Pancreas (tissue), 10 donors: ENCODE measurements at places on chromosomes 12 and 14. TPM values are rescaled to one million over a fixed set of nuclear protein-coding genes. Genes with fewer than 3 reads are reported as not detected.

PPP4R4 gene
- total RNA-seq = 0.79 TPM

OR6C2 gene
- total RNA-seq = not detected

C1RL gene
- 36.8 TPM for total RNA-seq

DNA sequence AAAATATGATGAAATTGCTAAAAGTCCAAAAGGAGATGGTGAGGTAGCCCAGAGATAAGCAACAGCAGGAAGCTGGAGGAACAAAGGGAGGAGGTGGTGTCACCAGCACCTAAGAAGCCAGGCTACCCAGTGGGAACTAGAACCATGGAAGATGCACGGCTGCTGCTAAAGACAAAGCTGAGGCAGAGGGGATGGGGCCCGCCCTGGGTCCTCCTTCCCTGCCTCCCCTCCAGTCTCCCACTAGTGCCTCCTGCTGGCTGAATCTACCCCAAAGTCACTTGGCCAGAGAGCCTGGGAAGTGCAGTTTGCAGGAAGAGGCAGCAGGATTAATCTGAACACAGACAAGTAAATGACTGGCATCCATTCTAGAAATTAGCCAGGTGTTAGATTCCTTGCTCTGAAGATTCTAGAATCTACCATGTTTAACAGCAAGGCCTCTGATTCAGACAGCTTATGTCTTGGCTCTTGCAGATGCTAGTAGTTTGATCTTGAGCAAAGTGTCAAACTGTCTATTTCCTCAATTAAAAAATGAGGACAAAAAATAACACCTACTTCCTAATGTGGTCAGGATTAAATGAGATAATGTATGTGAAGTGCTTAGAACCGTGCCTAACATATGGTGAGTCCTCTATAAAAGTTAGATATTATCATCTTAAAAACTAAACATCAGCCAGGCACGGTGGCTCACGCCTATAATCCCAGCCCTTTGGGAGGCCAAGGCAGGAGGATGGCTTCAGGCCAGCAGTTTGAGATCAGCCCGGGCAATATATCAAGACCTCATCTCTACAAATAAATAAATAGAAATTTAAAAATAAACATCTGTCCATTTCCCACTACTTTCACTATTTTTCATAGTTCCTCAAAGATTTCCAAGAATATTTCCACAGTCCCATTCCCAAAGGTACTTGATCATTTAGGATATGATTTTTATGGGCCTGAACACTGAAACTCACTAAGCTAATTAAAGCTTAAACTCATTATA is 5.8 kb upstream of the LRP10 start:
- no peaks in the 10 kb centered on the region for H3K36me3 ChIP-seq
- no peak for DNase-seq
- H3K27ac ChIP-seq = no peak overlapping the region
- no peak overlapping the region for H3K4me3 ChIP-seq
- peaks cover 7% of the 10 kb centered on the region for H3K4me1 ChIP-seq

GRCh38 chr14:86022031-86022629 is 492.2 kb downstream of the FLRT2 start:
- no peaks in the 10 kb centered on the region for H3K4me1 ChIP-seq
- no peaks in the 10 kb centered on the region for H3K27me3 ChIP-seq
- no peak overlapping the region for H3K27ac ChIP-seq
- H3K36me3 ChIP-seq = no peaks in the 10 kb centered on the region
- no peak overlapping the region for H3K4me3 ChIP-seq

DNA sequence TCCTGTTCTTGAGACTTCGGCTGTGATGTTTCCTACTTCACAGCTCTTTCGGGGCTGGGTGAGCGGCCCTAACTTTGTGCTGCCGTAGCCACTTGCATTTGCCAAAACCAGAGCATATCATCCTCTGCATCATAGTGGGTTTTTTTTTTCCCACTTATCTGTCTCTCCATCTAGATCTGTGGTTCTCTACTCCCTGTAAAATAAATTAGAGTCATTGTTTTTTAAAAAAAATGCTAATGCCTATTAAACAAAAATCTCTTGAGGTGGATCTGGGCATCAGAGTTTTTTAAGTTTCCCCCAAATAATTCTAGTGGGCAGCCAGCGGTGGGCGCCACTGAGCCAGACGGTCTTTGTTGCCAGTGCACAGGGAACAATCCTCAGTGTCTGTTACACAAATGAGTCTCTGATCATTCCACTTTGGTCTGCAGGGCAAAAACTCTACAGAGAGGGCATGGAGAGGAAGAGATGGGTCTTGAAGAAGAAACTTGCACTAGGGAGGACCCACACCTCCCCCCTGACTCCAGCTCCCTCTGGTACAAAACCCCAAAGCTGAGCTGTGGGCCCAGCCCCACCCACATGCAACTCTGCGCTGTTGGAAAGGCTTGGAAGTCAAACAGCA is 62.4 kb upstream of the BCL2L14 start:
- H3K27me3 ChIP-seq = no peaks in the 10 kb centered on the region
- no peak overlapping the region for H3K4me3 ChIP-seq
- no peaks in the 10 kb centered on the region for H3K36me3 ChIP-seq

- DNase-seq = no peak
- H3K36me3 ChIP-seq = no peaks in the 10 kb centered on the region
- peaks cover 5% of the 10 kb centered on the region for H3K27me3 ChIP-seq
- H3K4me3 ChIP-seq = no peak overlapping the region
- no peak overlapping the region for H3K27ac ChIP-seq
Observed at GRCh38 chr14:36521598-36522345, 1.7 kb upstream of the NKX2-1 start.

GRCh38 chr12:116164250-116165035 is 113.0 kb downstream of the MED13L start:
- H3K4me1 ChIP-seq = peaks cover 8% of the 10 kb centered on the region
- H3K36me3 ChIP-seq = no peaks in the 10 kb centered on the region
- no peak overlapping the region for H3K4me3 ChIP-seq

GRCh38 chr14:54778618-54779345 is 123.8 kb downstream of the GCH1 start:
- no peak overlapping the region for H3K27ac ChIP-seq
- no peak overlapping the region for H3K4me3 ChIP-seq
- no peaks in the 10 kb centered on the region for H3K27me3 ChIP-seq
- H3K4me1 ChIP-seq = no peaks in the 10 kb centered on the region
